ENCODE measurements at places on chromosomes 1 and 21. TPM values are rescaled to one million over a fixed set of nuclear protein-coding genes. Genes with fewer than 3 reads are reported as not detected.

DNA sequence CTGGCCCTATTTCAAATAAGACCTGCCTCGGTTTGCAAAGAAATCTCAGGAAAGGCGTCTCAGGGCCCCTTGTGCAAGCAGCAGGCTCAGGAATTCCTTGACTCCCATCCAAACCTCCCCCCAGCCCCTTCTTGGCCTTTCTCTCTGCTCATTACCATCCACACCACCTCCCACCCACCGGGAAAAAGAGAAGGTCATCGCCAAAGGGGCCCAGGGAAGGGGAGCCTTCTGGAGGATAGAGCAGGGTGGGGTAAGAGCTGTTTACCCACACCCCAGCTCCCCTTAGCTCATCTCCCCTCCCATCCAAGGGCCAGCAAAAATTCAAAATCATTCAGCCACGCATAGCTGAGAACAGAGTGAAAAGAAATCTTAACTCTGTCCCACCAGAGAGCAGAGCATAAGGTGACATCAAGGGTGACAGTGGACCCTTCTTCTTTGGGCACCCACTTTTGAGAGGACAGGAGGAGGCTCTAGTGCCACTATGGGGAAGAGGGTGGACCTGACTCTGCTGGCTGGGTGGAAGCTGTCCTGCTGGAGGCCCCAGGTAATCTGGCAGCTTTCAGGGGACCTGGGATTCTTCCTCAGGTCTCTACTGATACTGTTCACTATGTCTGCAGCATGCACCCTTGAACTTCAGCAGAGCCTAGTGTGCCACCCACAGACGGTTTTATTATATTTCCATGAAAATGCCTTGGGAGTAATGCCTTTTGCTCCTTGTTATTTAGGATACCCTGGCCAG lies 3.9 kb upstream of the WNT2B start:
- H3K27me3 ChIP-seq: no peaks in the 10 kb centered on the region
- peak overlapping the region; percentile 73 for H3K27ac ChIP-seq
- no peak overlapping the region for H3K4me3 ChIP-seq
- no peak for DNase-seq
- no peaks in the 10 kb centered on the region for H3K36me3 ChIP-seq
- peaks cover 41% of the 10 kb centered on the region for H3K4me1 ChIP-seq

DNA sequence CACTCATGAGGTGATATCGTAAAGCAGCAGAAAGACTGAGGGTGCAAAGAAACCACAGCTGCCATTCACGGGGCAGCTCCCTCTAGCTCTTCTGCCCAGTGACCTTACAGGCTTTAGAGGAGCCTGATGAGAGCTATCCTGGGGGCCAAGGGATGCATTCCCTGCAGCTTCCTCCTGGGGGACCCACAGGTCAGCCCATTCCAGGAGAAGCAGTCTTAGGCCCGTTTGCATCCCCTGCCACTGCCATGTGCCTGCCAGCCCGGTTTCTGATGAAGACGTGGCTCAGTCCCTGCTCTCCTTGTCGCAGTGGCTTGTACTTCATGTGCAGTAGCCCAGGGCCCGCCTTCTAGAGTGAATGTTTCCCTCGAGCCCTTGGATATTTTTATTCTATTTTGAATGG lies 22.8 kb downstream of the ATP5PO start:
- H3K4me1 ChIP-seq: peaks cover 14% of the 10 kb centered on the region
- no peak for DNase-seq
- no peaks in the 10 kb centered on the region for H3K36me3 ChIP-seq
- H3K27me3 ChIP-seq: no peaks in the 10 kb centered on the region

DNA sequence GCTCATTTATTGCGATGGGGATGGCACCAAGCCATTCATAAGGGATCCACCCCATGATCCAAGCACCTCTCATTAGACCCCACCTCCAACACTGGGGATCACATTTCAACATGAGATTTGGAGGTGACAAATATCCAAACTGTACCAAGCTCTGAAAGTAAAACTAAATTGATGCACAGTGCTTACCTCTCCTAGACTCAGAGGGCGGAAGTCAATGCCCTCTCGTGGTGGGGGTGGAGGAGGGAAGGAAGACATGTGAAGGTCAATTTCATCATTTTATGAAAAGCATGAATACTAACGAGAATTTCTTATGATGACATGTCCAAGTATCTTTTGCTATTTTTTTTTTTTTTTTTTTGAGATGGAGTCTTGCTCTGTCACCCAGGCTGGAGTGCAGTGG lies 120.0 kb downstream of the PGBD5 start:
- no peak overlapping the region for H3K4me3 ChIP-seq
- no peak for DNase-seq
- peaks cover 7% of the 10 kb centered on the region for H3K4me1 ChIP-seq
- no peaks in the 10 kb centered on the region for H3K36me3 ChIP-seq
- no peak overlapping the region for H3K27ac ChIP-seq

The AIRE gene
- 0.25 TPM for total RNA-seq

GRCh38 chr1:69661686-69662085 lies 94.0 kb downstream of the LRRC7 start:
- no peaks in the 10 kb centered on the region for H3K36me3 ChIP-seq
- H3K27me3 ChIP-seq: no peaks in the 10 kb centered on the region
- H3K4me1 ChIP-seq: no peaks in the 10 kb centered on the region
- DNase-seq: no peak
- no peak overlapping the region for H3K4me3 ChIP-seq
- no peak overlapping the region for H3K27ac ChIP-seq

DNA sequence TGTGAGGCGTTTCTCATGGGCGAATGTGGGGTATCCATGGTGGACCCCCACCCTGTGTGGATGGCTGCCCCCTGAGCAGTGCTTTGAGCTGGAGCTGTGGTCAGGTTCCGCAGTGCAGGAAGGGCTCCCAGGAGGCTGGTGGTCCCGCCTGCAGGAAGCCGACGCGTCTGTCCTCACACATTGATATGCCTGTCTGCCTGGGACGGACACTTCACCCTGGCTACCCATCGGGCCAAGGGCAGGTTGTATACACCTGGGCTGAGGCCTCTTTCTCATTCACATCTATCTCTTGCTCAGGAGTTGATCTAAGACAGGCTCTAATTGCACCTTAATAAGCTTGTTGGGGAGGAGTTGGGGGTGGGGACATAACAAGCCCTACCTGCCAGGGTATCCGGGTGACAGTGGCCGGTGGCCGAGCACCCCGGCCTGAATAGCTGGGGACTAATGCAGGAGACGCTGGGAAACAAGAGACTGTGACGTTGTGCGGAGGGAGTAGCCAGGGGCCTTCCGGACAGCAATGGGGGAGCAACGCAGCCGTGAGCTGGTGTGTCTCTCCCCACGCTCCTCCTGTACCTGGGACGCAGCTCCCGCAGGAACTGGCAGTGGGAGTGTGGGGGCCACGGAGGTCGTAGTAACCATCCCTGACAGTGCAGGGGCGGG lies 21.7 kb downstream of the PDXK start:
- peak overlapping the region; percentile 83 for H3K27ac ChIP-seq
- no peak overlapping the region for H3K4me3 ChIP-seq
- no peaks in the 10 kb centered on the region for H3K27me3 ChIP-seq
- DNase-seq: no peak

DNA sequence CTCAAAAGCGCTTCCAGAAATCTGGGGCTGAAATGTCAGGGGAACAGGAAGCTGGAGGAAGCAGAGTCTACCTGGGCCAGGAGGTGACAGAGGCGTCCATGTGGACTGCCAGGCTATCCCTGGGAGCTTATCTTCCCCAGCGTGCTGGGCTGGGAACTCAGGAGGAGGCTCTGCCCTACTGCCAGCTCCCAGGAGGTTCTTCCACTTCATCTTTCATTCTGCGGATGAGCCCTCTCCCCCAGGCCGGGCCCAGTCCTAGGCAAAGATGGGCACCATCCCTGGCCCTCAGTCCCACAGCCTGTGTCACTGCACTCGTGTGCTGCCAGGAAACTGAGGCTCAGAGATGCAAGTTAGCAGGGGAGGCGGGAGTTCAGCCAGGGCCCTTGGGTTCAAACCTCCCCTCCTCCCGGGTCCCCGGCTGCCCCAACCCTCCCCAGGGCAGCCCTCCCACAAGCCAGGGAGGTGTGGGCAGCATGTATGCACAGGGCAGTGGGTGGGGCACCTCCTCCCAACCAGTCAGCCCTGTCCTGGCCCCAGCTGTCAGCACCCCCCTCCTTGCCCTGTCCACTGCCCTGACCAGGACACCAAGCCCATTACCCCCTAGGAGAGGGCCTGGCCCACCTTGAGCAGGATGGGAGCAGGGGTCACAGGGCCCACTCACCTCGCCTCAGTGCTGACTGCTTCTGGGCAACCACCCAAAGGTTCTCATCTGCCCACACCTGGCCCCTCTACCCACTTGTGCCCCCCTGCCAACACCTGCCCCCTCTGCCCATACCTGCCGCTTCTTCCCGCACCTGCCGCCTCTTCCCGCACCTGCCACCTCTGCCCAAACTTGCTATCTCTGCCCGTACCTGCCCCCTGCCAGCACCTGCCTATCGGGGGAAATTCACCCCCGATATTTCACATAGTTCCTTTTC lies 226.0 kb downstream of the NPHP4 start:
- no peak overlapping the region for H3K4me3 ChIP-seq
- no peak for DNase-seq
- H3K27me3 ChIP-seq: no peaks in the 10 kb centered on the region
- peaks cover 39% of the 10 kb centered on the region for H3K4me1 ChIP-seq
- no peak overlapping the region for H3K27ac ChIP-seq
- H3K36me3 ChIP-seq: no peaks in the 10 kb centered on the region

DNA sequence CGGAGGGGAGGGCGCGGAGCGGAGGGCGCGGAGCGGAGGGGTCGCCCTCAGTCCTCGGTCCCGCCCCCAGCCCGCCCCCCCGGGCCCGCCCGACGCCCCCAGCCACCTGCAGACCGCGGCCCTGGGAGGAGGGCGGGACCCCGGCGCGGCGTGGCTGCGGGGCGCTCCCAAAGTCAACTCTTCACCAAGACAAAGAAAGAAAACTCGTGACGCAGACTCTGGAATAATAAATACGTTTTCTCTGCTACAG lies 1.2 kb downstream of the HES4 start:
- peak overlapping the region; percentile 61 for H3K4me3 ChIP-seq
- DNase-seq: no peak
- H3K27me3 ChIP-seq: no peaks in the 10 kb centered on the region
- H3K36me3 ChIP-seq: no peaks in the 10 kb centered on the region
- H3K4me1 ChIP-seq: peaks cover 34% of the 10 kb centered on the region

The ITLN2 gene
- total RNA-seq: 2.0 TPM

DNA sequence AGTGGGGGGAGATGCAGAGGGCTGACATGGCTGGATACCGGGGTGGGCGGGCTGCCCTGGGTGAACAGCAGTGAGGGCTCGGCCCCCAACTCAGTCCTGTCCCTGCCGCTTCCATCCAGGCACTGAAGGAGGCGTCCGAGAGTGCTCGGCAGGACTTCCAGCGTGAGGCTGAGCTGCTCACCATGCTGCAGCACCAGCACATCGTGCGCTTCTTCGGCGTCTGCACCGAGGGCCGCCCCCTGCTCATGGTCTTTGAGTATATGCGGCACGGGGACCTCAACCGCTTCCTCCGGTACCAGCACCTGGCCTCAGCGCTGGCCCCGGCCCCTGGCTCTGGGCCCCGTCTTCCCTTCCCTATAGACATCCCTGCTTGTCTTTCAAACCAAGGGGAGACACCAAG lies 15.6 kb downstream of the NTRK1 start:
- no peaks in the 10 kb centered on the region for H3K4me1 ChIP-seq
- H3K27ac ChIP-seq: no peak overlapping the region
- no peaks in the 10 kb centered on the region for H3K36me3 ChIP-seq
- H3K27me3 ChIP-seq: no peaks in the 10 kb centered on the region

The TTC39A gene
- total RNA-seq: 11.5 TPM
